ENCODE measurements at places on chromosomes 5 and 9. TPM values are rescaled to one million over a fixed set of nuclear protein-coding genes. Genes with fewer than 3 reads are reported as not detected.
A peak's percentile ranks its signal among the peaks of the same experiment; 100 is the strongest.

DNA sequence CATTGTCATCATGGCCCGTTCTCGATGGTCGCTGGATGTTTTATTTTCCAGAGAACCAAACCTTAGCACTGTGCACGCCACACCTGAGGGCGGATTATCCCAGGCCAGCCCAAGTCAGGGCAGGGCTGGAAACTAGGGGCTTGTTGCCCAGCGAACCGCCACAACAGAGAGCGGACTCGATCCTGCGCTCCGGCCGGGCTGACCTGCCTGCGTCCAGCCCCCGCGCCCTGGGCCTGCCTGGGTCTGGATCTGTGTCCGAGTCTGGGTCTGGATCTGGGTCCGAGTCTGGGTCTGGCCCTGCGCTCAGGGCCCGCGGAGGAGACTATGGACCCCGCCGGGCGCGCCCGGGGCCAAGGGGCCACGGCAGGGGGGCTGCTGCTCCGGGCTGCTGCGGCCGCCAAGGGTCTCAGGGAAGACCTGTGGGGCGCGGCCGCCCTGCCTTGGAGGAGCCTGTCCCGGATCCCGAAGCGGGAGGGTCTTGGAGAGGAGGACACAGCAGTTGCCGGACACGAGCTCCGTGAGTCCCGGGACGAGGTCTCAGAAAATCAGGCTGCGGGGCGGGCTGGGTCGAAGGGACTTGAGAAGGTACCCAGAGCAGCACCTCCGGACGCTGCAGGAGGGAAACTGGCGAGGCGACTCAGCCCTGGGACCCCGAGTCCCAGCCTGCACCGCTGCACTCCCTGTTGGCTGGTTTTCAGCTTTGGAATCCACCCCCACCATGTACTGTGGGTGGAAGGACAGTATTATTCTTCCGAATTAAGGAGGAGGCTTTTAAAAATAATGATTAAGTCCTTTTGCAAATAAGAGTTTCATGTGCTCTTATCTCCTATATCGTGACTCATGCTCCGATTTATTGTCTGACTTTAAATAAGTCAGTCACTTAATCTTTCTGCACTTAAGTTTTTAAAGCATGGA lies at the start of gene ANKDD1B:
ANKDD1B (plus strand) TSS at position 143 of the 915 bp plus-strand sequence; CDS start at position 325, 182 bp downstream.
- DNase-seq = peak; percentile 66

KCNV2 gene
- total RNA-seq = not detected

GRCh38 chr5:165076686-165077085 lies 1571.3 kb downstream of the MAT2B start:
- DNase-seq = no peak

DNA sequence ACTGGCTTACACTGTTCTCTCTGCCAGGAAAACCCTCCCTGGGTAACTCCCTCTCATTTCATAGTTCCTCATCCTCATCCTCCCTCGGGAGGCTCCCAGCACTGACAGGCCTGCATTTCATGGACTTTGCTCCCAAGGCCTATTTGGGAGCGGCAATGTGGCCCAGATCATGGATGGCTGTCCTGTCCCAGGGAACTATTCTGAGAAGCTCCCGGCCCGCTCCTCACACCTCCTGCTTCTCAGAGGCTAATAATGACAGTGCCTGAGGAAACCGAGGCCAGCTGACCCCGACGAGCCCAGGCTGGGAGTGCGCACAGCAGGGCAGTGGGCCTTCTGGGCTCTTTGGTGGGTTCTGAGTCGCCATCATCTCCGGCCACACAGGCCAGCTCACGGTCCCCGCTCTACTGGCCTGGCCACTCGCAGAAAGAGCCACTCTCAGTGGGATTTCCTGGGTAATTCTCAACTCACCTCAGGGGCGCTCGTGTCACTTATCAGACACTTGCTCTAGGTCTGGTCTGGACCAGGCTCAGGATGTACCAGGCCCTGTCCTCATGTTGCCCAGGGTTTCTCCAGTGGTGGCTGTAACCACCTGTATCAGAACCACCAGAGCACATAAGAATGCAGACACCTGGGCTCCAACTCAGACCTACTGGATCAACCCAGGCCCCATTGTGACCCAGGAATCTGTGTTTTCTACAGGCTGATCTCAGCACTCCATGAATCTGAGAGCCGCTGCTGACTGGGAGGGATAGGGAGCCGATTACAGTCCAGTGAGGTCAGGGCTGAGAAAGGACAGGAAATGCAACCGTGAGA lies 2.0 kb upstream of the DOLPP1 start:
- DNase-seq = no peak

DNAJC25 gene
- 8.4 TPM for total RNA-seq

DNA sequence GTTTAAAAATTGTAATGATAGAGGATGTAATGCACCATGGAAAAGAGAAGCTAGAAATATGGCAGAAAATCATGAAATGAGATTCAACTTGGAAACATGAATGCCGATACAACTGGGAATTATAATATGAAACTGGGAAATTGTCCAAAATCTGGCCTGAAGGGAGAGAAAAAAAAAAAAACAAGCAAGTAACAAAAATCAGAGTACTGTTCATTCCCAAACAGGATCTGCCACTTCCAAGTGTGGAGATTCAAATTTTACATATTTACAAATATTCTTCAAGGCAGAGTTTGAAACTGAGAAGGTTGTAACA lies 56.6 kb upstream of the MOCS2 start:
- DNase-seq = no peak

INSL6 gene
- total RNA-seq = not detected

NADK2 gene
- total RNA-seq = 12.2 TPM

All from H9 (cell line).